Calu3 (cell line): ENCODE measurements at places on chromosomes 13 and 19. TPM values are rescaled to one million over a fixed set of nuclear protein-coding genes. Genes with fewer than 3 reads are reported as not detected.

- no peak for DNase-seq
- no peaks in the 10 kb centered on the region for H3K4me1 ChIP-seq
- no peaks in the 10 kb centered on the region for H3K27me3 ChIP-seq
- H3K27ac ChIP-seq: no peak overlapping the region
- H3K4me3 ChIP-seq: no peak overlapping the region
Observed at GRCh38 chr13:38570706-38571105, 116.2 kb upstream of the FREM2 start.

GRCh38 chr13:109707044-109707741, 79.2 kb downstream of the IRS2 start:
- H3K4me3 ChIP-seq: no peak overlapping the region
- H3K36me3 ChIP-seq: peaks cover 5% of the 10 kb centered on the region
- DNase-seq: no peak
- peaks cover 12% of the 10 kb centered on the region for H3K4me1 ChIP-seq

DNA sequence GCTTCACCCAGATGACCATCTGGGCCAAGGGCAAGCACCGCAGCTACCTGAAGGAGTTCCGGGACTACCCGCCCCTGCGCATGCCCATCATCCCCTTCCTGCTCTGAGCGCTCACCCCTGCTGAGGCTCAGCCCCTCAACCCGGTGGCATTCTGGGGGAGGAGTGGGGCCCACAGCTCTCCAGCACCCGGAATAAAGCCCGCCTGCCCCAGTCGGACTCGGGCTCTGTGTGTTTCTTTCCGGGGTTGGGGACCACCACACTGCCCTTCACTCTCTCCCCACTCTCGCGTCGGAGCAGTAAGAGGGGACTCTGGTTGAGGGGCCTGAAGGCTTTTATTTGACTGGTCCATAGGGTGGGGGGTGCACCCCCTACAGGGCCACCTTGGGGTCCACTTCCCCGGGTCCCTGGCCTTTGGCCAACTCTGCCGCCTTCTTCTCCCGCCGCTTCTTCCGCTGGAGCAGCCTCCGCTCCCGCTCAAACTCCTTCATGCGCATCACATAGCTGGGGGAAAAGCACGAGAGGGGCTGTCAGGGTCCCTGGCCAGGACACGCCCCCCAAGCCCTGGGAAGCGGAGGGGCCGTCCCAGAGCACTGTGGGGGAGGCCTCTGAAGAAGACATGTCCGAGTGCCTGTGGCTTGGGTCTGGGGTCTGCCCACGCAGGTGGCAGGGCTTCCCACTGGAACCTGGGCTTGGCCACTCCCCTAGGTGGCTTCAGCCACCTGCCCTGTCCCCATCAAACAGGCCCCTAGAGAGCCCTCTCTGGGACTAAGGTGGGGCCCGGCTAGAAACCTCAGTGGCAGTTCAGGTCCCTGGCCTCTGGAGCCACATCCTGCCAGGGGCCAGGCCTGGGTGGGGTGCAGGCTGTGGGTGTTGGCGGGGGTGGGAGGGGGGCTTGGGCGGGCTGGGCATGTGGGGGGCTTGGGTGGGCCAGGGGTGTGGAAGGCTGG, 5.8 kb downstream of the NDUFB7 start:
- no peaks in the 10 kb centered on the region for H3K27me3 ChIP-seq
- no peaks in the 10 kb centered on the region for H3K4me1 ChIP-seq
- no peak overlapping the region for H3K27ac ChIP-seq
- peaks cover 39% of the 10 kb centered on the region for H3K36me3 ChIP-seq
- DNase-seq: no peak
- H3K4me3 ChIP-seq: no peak overlapping the region

GRCh38 chr13:30792285-30793000, 57.1 kb downstream of the ALOX5AP start:
- no peak overlapping the region for H3K4me3 ChIP-seq
- no peak overlapping the region for H3K27ac ChIP-seq
- H3K4me1 ChIP-seq: peaks cover 21% of the 10 kb centered on the region
- DNase-seq: peak; percentile 82
- no peaks in the 10 kb centered on the region for H3K27me3 ChIP-seq

GRCh38 chr13:76379341-76380105, 506.7 kb downstream of the KCTD12 start:
- H3K27me3 ChIP-seq: no peaks in the 10 kb centered on the region
- H3K4me1 ChIP-seq: peaks cover 7% of the 10 kb centered on the region
- no peaks in the 10 kb centered on the region for H3K36me3 ChIP-seq
- H3K4me3 ChIP-seq: no peak overlapping the region

- no peak overlapping the region for H3K27ac ChIP-seq
- H3K36me3 ChIP-seq: no peaks in the 10 kb centered on the region
- DNase-seq: no peak
- H3K27me3 ChIP-seq: peaks cover 34% of the 10 kb centered on the region
- H3K4me1 ChIP-seq: no peaks in the 10 kb centered on the region
Observed at GRCh38 chr13:21723807-21724505, 53.1 kb downstream of the FGF9 start.

LENG8 gene
- total RNA-seq: 256 and 267 TPM in 2 replicates

IL4I1 gene
- 8.2 and 10.7 TPM in 2 replicates for total RNA-seq

DNA sequence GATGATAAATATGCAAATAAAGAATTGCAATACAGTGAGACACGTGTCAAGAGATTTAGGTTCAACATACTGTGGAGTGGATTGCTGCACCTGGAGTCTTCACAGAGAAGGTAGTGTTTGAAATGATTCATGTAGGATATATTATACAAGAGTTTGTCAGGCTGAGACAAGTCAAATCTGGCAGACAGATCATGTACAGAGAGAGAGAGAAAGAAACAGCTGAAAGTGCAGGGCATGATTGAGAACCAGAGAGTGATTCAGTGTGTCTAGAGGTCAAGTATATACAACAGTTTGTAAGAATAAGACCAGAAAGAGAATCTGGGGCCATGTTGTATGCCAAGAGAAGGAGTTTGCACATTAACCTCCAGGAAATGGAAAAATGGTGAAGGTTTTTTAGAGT, 2.1 kb upstream of the VWA8 start:
- no peak overlapping the region for H3K4me3 ChIP-seq
- no peak overlapping the region for H3K27ac ChIP-seq
- H3K36me3 ChIP-seq: peaks cover 17% of the 10 kb centered on the region
- H3K4me1 ChIP-seq: peaks cover 9% of the 10 kb centered on the region

ELL gene
- 11.0 and 12.5 TPM in 2 replicates for total RNA-seq

- no peak for DNase-seq
- peaks cover 8% of the 10 kb centered on the region for H3K4me1 ChIP-seq
- H3K36me3 ChIP-seq: peaks cover 16% of the 10 kb centered on the region
- no peak overlapping the region for H3K27ac ChIP-seq
Observed at GRCh38 chr13:75702476-75702875, 66.3 kb downstream of the LMO7 start.

- H3K4me1 ChIP-seq: no peaks in the 10 kb centered on the region
- peaks cover 15% of the 10 kb centered on the region for H3K36me3 ChIP-seq
- no peaks in the 10 kb centered on the region for H3K27me3 ChIP-seq
- no peak overlapping the region for H3K4me3 ChIP-seq
Observed at GRCh38 chr19:12606796-12607195, 3.8 kb downstream of the ZNF490 start.

- no peak for DNase-seq
- no peak overlapping the region for H3K4me3 ChIP-seq
- H3K27me3 ChIP-seq: no peaks in the 10 kb centered on the region
- H3K27ac ChIP-seq: no peak overlapping the region
- no peaks in the 10 kb centered on the region for H3K4me1 ChIP-seq
Observed at GRCh38 chr13:70424428-70424827, 316.2 kb upstream of the KLHL1 start.

DNA sequence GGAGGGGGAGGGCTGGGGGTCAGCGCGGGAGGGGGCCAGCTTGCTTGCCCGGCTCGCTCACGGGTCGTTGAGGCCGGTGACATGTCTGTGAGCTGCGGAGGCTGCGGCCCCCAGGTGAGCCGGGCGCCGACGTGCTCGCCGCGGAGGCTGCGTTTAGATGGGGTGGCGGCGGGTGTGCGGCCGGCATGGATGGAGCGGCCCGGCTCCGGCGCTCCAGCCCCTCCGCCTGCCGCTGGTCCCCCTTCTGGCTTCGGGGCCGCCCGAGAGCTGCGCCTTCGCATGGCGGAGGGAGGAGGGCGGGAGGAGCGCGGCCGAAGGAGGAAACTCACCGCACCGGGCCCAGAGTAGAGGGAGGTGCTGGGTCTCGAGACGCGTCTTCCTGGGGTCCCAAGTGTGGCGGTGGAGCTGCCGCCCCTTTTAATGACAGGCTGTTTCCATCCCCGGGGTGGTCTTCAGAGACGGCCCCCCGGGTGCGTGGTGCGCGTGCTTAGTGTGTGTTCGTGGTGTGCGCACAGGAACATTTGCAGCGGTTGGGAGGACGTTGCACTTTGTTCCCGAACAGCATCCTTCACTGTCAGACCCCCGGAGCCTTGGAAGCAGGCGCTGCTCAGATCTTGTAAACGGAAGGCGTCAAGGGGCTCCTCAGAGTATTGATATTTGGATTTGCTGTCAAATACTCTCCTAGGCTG, at the start of gene AKAP11:
Gene AKAP11, plus strand, starts transcription at position 38 of the 689 bp plus-strand sequence. CDS start 14,197 bp downstream, outside the sequence.
- no peaks in the 10 kb centered on the region for H3K27me3 ChIP-seq
- DNase-seq: peak; percentile 29
- H3K36me3 ChIP-seq: peaks cover 20% of the 10 kb centered on the region
- H3K4me3 ChIP-seq: peak within 1 kb of the TSS; percentile 78
- H3K4me1 ChIP-seq: peaks cover 11% of the 10 kb centered on the region

EFNB2 gene
- 14.3 and 16.9 TPM in 2 replicates for total RNA-seq

GRCh38 chr13:108594153-108594552, 35.3 kb upstream of the MYO16 start:
- DNase-seq: no peak
- H3K4me1 ChIP-seq: no peaks in the 10 kb centered on the region
- no peak overlapping the region for H3K27ac ChIP-seq
- no peaks in the 10 kb centered on the region for H3K27me3 ChIP-seq

MPHOSPH8 gene
- total RNA-seq: 17.5 and 17.8 TPM in 2 replicates

CEBPA gene
- 1.2 and 1.8 TPM in 2 replicates for total RNA-seq

POP4 gene
- 72.9 and 77.9 TPM in 2 replicates for total RNA-seq

- no peaks in the 10 kb centered on the region for H3K27me3 ChIP-seq
- DNase-seq: no peak
- H3K4me3 ChIP-seq: no peak overlapping the region
- peaks cover 4% of the 10 kb centered on the region for H3K36me3 ChIP-seq
Observed at GRCh38 chr13:33274264-33274663, 11.3 kb downstream of the STARD13 start.
